PC-3 (cell line): ENCODE measurements at places on chromosomes 2 and 18. TPM values are rescaled to one million over a fixed set of nuclear protein-coding genes. Genes with fewer than 3 reads are reported as not detected.

- no peak for DNase-seq
Observed at GRCh38 chr18:44969214-44969795, 288.6 kb downstream of the SETBP1 start.

DNA sequence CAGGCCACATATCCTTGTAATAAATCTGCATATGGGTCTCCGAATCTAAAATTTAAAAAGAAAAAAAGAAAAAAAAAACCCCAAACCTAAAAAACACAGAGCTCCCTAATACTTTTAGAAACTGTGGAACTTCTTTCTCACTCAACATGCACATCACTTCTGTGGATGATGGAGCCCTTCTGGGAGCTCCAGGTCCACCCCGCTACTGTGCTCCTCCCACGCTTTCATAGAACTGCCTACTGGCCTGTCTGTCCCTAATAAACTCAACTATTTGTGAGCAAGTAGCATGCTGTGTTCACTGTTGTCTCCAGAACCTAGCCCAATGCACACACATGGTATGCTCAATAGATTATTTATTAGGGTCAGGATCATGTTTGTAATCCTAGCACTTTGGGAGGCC, 83.1 kb upstream of the FZD5 start:
- no peak for DNase-seq

DNA sequence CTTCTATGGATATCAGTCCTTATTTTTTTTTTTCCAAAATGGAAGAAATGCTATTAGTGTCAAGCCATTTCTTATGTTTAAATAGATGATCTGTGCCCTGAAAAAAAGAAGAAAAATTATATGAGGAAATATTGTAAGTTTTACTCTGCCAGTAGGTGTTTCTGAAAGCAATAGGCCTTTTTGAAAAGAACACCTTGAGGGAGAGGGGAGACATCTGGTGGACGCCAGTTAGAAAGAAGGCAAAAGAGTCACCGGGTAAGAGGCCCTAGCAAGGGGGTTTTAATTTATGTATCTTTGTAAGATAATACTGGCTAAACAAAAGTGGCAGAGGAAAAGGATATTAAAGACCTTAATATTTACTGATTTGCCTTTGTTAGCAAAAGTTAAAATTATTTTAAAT, 56.1 kb downstream of the DYNAP start:
- peak; percentile 69 for DNase-seq

DNA sequence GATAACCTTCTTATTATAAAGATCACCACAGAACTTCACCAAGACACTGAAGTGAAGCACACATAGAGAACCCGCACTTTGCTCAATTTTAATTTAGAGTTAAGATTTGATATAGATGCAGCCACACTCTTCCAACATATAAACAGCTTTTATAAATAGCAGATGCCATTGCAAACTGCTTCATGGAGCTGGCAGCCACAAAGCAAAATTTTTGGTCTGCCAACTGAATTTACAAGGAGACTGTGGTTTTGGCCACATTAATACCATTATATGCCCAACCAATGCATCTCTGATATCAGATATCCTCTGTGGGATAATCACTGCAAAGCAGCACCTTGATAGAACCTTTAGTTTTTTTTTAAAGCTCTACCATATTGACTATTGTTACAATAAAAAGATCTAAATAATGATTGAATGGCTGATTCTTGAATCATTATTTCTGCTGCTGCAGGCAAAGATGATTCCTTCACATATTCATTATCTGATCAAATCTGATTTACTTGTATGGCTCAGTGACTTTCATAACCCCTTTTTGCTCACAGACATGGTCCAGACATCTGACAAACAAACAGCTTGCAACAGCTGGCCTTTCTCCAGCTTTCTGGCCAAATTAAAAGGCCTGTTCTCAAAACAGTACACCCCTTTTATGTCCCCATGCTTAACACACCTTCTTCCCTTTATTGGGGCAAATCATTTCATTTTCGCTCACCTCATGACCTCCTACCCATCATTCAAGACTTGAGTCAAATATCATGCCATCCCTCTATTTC, 88.4 kb downstream of the METTL4 start:
- DNase-seq, result no peak

GRCh38 chr18:32851936-32852335, 79.1 kb upstream of the KLHL14 start:
- no peak for DNase-seq

- no peak for DNase-seq
Observed at GRCh38 chr18:69985239-69985638, 37.6 kb upstream of the CD226 start.

DNA sequence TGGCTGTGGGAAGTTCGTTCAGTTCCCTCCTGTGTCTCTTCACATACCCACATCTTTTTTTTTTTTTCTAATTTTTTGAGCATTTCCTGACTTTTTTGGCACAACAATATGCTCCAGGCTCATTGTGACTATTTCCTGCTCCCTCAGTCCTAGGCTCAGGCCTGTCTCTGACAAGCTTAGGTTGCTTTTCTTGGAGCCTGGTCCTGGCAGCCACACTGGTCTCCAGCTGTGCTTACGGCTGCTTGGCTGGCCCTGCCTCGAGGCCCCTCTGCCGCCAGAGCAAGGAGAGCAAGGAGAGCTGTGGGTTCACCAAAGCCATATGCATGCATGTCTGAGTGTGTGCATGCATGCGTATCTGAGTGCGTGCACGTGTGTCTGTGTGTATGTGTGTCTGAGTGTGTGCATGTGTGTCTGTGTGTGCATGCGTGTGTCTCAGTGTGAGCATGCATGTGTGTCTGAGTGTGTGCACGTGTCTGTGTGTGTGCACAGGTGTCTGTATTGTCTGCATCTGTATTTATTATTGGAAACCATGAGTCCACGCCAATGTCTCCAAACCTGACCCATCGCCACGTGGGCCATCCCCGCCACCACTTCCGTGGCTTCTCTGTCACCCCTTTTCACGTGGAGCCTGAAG, 766.1 kb upstream of the SALL3 start:
- no peak for DNase-seq

DNA sequence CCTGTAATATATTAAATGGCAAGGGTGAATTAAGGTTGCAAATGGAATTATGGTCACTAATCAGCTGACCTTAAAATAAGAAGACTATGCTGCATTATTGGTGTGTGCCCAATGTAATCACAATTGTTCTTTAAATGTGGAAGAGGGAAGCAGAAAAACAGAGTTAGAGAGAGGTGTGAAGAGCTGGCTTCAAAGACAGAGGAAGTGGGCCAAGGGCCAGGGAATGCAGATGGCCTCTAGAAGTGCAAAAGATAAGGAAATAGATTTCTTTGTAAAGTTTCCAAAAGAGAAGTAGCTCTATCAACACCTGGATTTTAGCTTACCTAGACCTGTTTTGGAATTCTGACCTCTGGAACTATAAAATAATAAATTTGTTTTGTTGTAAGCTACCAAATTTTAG, 276.0 kb downstream of the LRRTM1 start:
- DNase-seq, result no peak

DNA sequence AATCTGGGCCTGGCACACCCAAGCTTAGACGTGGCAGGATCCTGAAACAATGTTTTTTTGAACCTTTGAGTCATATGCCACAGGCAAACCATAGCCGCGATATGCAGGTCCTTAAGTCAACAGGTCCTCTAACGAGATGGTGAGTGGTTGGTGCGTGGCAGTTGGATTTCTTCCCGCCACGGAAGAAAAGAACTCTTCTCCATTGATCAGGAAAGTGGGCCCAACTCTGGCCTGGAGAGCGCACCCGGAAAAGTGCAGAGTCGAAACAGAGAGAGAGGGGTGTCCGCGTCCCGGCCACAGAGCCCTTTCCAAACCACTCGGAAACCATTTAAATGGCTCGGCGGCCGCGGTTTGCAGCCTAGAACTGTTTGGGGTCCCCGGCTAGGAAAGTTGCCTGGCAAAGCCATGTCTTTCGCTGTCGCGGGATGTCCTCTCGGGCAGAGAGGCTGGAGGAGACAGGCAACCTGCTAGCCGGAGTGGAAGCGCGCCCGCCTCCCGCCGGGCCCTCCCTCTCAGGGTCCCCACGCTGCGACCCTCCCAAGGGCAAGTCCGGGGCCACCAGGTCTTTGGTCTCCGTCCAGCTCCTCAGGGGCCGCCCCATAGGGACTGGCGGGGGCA, 777 bp downstream of the GALNT3 start:
- peak; percentile 95 for DNase-seq

DNA sequence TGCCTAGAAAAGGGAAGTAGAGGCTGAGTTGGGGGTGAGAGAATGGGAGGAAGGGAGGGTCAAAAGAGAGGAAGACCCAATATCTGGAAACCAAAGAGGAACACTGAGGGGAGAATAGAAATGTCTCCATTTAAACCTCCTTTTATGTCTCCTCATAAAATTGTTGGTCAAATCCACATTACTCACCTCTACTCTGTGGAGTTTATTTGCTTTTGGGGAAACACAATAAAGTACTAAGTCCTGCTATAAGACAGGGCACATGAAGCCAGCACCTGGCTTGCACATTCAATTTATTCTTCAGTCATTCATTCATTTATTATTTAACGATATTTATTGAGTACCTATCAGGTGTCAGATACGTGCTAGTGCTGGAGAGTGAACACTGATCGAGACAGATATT, 60.3 kb upstream of the NFE2L2 start:
- DNase-seq, result peak; percentile 36

DNA sequence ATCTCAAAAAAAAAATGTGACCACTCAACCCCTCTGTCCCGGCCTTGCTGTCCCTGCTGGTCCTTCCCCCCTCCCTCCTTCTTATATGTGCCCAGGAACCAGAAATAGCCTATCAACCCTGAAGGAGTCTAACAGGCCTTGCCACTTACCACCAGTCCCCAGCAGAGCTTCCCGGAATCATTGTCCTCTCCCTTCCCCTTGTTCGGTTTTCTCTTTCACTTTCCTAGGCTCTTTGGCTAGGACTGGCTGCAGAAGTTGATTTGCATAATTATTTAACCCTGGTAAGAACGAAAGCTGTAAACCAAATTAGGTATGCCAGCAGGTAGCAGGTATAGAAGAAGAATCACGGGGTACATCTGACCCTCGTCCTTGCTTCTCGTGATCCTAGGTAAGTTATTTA, 72.6 kb upstream of the ZNF532 start:
- no peak for DNase-seq

- no peak for DNase-seq
Observed at GRCh38 chr2:138029276-138029675, 65.0 kb downstream of the HNMT start.

DNA sequence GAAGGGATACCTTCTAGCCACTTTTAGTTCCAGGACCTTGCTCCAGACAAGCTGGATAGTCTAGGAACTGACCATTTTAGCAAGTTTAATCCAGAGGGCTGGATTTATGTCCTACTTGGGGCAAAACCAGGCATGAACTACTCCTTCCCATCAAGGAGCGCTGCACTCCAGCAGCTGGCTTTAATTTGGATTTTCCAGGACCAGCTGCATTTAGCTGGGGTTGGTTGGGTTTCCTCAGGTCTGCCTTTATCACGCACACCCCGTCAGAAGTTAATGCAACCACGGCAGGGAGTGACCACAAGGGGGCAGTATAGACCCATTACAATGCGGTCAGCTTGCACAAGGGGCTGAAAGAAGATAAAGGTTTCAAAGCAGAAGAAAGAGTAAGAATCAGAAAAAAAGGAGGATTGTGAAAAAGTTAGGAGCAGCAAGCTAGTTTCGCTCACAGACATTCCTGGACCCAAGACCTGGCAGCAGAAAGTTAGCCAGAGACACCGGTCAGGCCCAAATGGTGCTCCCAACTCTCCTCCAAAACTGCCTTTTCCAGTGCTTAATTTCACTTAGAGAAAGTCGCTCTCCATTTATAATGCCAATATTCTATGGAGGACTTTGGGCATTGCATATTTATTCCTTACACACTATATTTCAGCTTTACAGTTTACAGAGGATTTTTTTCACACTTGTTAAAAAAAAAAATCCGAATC, 40.1 kb downstream of the SLC4A1AP start:
- DNase-seq, result peak; percentile 94

DNA sequence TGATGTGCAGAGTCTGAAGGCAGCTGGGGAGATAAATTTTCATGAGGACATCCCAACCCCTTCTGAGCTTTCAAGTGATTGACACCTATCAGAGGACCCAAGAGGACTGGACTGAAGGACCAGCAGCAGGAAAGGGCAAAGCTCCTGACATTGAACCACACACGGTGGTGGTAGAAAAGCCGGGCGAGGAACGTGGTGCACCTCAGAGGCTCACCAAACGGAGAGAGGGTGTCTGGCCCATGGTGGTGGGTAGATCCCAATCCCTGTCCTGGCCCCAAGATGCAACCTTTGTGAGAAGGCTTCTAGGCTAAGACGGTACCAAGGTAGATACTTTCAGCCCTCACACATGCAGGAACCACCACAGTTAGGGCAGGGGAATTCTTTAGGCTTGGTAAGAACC, 52.1 kb downstream of the FRZB start:
- DNase-seq, result no peak

- DNase-seq, result peak; percentile 26
Observed at GRCh38 chr2:169324581-169325260, 37.6 kb downstream of the LRP2 start.

DNA sequence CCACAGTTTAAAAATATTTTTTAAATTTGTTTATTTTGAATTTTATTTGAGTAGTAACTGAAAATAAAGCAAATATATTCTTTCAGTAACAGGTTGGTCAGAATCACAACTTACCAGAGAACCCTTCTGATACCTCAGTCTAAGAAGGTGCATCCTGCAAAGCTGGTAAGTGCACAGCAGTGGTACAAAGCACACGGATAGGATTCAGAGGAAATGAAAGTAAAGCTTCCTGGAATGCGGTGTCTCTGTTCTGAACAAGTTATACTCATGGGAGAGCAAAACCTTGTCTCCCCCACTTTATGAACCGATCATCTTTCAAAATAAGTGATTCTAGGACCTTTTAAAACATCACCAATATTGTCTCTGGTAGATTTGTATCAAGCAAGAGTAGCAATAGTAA, 398.3 kb downstream of the TMX3 start:
- no peak for DNase-seq

GRCh38 chr2:45750484-45750883, 99.0 kb downstream of the PRKCE start:
- no peak for DNase-seq

DNA sequence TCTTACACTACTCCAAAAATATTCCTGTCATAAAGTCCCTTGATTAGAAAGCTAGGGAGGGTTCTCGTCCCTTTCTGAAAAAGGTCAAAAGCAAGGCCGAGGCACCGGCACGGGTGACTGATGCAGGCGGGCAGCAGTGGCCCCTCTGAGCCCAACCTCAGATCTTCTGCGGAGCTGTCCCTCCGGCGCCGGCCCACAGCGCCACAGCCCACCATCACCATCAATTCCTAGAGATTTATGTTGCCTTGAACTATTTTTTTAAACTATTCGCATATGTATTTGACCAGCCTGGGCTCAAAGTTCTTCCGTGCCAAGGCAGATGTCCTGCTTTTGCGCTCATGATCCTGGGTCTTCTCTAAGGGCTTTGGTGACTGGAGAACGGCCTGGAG, 26.8 kb downstream of the PRELID3A start:
- DNase-seq, result no peak

- no peak for DNase-seq
Observed at GRCh38 chr2:102103992-102104871, 38.3 kb upstream of the IL1R1 start.

The B4GALT6 gene
- 1.4 and 2.4 TPM in 2 replicates for total RNA-seq

The C2orf66 gene
- total RNA-seq, result 0.51 TPM in 1 of 2 replicates, not detected in the other

The TUBA3E gene
- not detected in 2 replicates for total RNA-seq

The SPDYA gene
- total RNA-seq, result 0.69 and 1.3 TPM in 2 replicates

The TMEM247 gene
- not detected in 2 replicates for total RNA-seq

The UNC80 gene
- total RNA-seq, result not detected in 2 replicates

The ST8SIA5 gene
- total RNA-seq, result 0.04 TPM in 1 of 2 replicates, not detected in the other

The ZNF532 gene
- total RNA-seq, result 47.3 and 62.6 TPM in 2 replicates

The REG3G gene
- total RNA-seq, result not detected in 2 replicates

The GRB14 gene
- 0.63 and 0.84 TPM in 2 replicates for total RNA-seq

The AGPS gene
- total RNA-seq, result 147 and 229 TPM in 2 replicates
